ENCODE measurements at places on chromosomes 5 and 9.
A peak's percentile ranks its signal among the peaks of the same experiment; 100 is the strongest.

- DNase-seq, result no peak
These were observed 97.7 kb upstream of the IER5L start for GRCh38 chr9:129275626-129276247.

DNA sequence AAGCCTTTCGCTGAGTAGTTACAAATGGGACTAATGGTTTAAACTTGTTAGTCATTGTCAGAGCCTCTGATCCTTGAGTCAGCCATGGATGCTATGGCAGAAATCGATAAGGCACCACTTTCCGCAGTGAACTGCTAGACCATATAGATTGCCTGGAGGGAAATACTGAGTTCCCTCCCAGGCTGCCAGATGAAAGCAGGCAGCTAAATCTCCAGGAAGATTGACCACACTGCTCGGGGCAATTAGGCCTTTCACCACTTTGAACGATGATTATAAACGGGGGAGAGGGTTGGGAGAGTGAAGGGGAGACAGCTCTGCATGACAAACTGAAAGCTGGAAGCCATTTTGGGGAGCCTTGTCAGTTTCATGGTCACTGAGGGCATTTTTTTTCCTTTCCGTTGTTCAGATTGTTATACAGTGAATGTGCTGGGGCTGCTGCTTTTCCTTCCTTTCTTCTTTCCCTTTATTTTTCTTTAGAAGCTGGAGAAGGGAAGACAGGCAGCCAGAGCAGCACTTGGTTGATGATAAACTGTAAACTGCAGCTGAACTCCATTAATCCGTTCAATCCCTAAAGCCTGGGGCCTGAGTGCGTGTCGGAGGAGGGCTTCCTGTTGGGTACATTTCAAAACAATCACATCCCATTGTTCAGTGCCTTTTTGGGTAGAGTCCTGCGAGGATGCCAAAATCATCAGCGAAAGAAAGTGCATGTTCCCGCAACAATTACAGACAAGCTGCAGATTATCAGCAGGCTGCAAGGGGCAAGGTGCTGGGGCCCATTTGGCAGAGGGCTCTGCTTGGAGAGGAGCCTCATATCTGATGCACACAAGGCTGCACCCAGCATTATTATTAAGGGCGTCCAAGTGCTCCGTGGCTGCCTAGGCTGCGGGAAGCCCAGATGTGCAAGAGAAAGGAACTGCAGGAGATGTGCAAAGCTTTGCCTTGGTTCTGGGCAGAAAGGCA lies 308.4 kb downstream of the PSAT1 start:
- no peak for DNase-seq

GRCh38 chr5:94239266-94239665 lies 379.1 kb downstream of the KIAA0825 start:
- DNase-seq, result no peak

- no peak for DNase-seq
These were observed 6.0 kb upstream of the SLC2A6 start for GRCh38 chr9:133484671-133485437.

- no peak for DNase-seq
These were observed 54.3 kb downstream of the PSD2 start for GRCh38 chr5:139849942-139850341.

DNA sequence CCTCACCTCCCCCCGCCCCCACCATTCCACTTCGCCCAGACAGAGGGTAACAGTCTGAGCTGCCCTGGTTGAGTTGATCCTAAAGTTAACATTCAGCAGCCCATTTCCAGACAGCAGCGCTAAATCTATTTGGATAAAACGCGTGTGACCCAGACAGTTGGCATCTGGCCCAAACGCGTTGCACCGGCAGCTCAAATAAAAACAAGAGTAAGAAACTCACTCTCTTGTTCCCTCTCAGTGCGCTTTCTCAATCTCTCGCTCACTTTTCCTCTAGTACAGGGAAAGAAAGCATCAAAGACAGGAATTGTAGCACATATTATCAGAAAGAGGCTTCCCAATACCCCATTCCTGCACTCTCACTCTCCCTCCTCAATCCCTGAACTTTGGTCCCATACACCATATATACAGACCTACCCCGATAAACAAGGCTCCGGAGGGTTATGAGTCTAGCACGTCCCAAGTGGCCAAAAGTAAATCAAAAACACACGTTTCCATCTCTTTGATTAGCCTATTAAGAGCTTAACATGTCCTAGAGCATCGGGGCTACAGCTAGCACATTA lies 1.3 kb downstream of the ADAMTS6 start:
- peak; percentile 66 for DNase-seq

GRCh38 chr5:93430118-93430517 lies 150.9 kb downstream of the NR2F1-AS1 start:
- DNase-seq, result no peak
